ENCODE measurements at places on chromosomes 4 and X. TPM values are rescaled to one million over a fixed set of nuclear protein-coding genes. Genes with fewer than 3 reads are reported as not detected.

Gene SHROOM3
- total RNA-seq, result 9.1 TPM

Gene SHROOM4
- 1.6 TPM for total RNA-seq

Gene PCYT1B
- 2.5 TPM for total RNA-seq

Gene WFS1
- 6.4 TPM for total RNA-seq

Gene CABS1
- total RNA-seq, result 1.3 TPM

DNA sequence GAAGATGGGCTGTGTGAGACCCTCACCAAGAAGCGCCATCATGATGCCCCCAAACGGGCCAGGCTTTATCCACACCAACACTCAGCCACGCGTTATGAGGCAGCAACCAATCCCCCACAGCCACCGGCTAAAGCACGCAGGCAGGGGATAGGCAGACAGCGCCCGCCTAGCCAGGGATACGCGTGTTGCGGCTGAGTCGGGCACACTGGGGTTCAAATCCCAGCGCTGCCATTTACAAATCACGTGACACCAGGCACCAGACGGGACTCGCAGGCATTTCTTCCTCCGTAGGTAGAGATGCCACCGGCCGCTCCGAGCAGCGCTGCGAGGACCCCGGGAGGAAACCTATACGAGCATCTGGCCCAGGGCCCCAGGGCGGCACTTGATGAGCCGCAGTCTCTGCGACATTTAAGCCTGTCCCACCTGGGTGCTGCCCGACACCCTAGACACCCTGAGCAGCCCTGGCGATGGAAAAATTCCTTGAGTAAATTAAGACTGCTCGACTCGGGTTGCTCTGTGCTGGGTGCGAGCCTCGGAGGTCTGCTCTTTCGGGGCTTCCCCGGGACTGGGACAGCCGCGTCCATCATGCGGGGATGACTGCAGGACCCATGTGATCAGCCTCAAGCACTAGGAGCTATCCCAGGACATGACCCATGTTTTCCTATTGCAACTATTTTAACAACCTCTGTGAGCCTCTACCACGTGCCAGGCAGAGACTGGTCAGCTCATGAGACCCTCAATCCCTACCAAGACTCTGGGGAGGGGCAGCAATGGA lies 6.3 kb downstream of the ABLIM2 start:
- no peak for ATAC-seq

DNA sequence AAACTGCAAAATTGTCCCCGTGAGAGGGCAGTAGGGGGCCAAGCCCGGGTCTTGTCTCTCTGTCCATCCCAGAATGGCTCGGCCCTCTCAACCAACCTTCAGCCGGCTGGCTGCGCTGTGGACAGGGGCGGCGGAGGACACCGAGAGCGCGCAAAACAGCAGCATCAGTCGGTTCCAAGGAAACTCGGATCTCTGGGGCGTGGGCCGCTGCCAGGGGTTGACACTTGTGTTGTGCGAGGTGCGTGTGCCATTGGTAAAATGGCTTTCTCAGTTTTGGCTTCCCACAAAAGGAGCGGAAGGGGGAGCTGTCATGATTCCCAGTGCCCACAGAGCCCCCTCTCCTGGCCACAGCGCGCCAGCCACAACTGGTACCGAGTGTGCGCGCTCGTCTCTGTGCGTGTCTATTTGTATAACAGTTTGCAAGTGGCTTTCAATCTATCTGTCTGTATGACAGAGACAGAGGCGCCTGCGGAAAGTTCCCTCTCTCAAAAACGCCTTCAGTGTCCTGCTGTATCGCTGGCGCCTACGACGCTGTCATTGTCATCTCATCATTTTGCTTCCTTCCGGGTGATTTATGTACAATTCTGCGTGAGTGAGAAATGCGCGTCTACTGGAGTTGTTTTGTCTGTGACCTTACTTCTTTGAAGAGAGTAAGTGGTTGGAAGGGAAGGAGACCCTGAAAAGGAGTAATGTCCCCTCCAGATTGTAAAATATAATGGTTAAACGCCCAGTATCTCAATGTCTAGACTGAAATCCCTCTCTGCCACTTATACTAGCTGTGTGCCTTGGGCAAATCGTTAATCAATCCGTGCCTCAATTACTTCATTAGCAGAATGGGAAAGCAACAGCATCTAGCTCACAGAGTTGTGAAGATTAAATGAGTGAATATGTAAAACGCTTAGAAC lies 1.8 kb downstream of the DKK2 start:
- ATAC-seq, result peak; percentile 73

GRCh38 chr4:37450309-37450708 lies 205.8 kb downstream of the NWD2 start:
- no peak for ATAC-seq

GRCh38 chr4:7620086-7620813 lies 185.5 kb upstream of the PSAPL1 start:
- no peak for ATAC-seq

- peak; percentile 70 for ATAC-seq
Observed at GRCh38 chrX:141701072-141701471, 2.5 kb upstream of the SPANXD start.
